ENCODE measurements at places on chromosomes 7 and 10.

GRCh38 chr7:23607130-23607529 is 9.9 kb downstream of the CCDC126 start:
- DNase-seq: no peak

GRCh38 chr10:96305019-96305418 is 785 bp downstream of the DNTT start:
- no peak for DNase-seq

- no peak for DNase-seq
These were observed 18.3 kb upstream of the ELN start for GRCh38 chr7:74009719-74010118.

- no peak for DNase-seq
These were observed 1.4 kb downstream of the C10orf71 start for GRCh38 chr10:49300140-49300974.

DNA sequence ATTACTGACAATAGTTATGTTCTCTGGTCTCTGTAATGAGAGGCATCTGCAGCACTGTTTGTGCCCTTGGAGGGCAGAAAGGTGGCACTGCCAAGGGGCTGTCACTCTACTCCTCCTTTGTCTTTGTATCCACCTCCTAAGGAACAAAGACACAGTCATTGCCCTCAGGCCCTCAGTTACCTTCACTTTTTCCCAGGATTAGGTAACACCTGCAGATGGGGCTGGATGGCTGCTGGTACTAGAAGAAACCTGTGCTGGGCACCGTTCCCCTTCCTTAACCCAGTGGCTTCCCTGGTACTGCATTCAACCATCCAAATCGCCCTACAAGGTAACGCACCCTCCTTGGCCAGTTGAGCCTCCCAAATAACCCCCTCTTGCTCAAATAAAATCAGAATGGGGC is 246.9 kb upstream of the NEBL start:
- no peak for DNase-seq

- no peak for DNase-seq
These were observed 428.5 kb downstream of the RPS24 start for GRCh38 chr10:78462176-78462575.

Measured in CD4-positive, alpha-beta T cell treated with Interleukin-4 for 4 hours (primary cell).